Brain pericyte (primary cell): ENCODE measurements at places on chromosomes 5 and 9.

DNA sequence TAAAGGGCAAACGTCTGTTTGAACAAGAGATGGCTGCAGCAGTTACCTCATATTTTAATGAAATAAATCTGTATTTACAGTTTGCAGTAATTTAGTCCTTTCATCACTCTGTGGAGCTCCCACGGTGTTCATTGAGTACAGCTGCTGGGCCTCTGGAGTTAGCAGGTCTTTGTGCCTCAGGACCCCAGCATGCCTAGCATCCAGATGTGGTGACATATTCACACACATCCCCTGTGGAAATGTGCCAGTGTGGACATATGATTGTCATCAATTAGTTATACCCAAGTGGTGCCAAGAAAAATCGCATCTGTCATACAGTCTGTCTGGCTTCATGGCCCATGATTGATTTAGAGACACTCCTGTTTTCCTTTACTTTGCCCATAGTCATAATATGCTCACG lies 77.3 kb downstream of the NNT start:
- no peak for DNase-seq

GRCh38 chr5:138467711-138468132 lies 2.4 kb downstream of the EGR1 start:
- no peak for DNase-seq

DNA sequence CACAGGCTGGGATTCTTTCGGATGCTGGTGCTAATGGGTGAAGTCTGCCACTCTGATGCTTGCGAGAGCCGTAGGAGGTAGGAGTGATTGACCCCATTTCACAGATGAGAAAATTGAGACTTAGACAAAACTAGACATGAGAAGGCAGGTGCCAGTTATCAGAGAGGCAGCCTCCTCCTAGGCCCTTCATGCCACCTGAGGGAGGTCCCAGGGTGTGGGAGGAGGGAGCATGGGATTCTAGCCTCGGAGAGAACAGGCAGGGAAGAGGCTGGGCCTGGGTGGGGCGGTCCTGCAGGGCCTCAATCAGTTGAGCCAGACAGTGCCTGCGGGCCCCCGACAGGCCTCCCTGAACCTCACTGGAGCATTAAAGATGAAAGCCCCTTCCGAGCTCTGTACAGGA lies 112.4 kb downstream of the COL23A1 start:
- no peak for DNase-seq

DNA sequence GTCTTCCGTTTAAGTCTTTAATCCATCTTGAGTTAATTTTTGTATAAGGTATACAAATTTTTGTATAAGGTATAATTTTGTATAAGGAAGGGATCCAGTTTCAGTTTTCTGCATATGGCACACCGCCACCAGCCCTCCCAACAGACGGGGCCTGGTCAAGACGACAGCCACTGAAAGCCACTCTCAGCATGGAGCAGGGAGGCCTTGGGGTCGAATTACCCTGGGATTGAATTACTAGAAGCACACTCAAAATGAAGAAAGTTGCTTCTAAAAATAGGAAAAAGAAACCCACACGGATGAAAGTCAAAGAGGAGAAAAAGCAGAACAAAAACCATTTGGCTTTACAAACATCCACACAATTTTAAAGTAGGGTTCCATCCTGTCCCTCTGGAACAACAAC lies 586.2 kb upstream of the ADAMTS16 start:
- no peak for DNase-seq

DNA sequence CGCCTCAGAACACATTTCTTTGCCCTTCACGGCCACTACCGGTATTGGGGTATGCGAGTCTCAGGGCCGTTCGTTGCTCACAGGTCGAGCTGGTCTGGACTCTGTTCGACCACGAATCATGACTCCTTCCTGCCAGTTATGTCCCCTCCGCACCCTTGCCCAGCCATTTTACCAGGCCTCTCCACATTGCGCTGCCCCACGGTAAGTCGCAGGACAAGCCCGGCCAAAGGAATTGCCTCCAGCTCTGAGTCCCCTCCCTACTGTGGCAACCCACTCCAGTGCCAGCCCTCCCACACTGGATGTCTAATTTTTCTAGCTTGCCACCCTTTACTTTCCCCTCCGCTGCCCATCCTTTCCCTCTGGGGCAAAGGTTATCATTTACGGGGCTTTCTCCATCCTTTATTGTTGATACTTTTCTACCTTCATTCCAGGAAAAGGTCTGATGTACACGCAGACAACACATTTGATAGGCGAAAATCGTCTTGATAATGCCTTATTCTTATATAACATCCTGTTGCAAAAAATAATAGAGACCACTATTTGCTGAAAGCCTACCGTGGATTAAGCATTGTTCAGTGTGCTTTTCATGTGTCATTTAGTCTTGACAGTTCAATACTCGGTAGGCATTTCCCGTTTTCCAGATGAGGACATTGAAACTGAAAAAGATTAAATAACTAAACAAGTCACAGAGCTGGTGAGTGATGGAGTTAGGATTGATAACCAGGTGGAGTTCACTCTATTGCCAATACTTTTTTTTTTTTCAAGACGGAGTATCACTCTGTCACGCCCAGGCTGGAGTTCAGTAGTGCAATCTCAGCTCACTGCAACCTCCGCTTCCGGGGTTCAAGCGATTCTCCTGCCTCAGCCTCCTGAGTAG lies 958 bp upstream of the HSPA5 start:
- DNase-seq, result no peak

DNA sequence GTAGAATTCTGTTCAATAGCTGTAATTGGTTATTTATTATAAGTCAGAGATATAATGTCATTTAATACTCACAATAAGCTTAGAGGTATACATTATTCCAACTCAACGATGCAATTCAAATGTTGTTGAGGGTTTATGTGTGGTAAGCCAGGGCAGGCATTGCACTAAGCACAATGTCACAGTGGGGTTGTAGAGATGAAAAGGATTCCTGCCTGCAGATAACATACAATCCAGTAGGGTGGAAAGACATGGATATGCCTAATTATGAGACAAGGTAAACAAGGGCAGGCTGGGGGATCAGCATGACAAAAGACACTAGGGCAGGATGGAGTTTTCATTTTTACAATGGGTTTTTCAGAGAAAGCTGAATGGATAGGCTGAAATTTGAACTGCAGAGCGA lies 98.7 kb upstream of the PALM2AKAP2 start:
- no peak for DNase-seq

DNA sequence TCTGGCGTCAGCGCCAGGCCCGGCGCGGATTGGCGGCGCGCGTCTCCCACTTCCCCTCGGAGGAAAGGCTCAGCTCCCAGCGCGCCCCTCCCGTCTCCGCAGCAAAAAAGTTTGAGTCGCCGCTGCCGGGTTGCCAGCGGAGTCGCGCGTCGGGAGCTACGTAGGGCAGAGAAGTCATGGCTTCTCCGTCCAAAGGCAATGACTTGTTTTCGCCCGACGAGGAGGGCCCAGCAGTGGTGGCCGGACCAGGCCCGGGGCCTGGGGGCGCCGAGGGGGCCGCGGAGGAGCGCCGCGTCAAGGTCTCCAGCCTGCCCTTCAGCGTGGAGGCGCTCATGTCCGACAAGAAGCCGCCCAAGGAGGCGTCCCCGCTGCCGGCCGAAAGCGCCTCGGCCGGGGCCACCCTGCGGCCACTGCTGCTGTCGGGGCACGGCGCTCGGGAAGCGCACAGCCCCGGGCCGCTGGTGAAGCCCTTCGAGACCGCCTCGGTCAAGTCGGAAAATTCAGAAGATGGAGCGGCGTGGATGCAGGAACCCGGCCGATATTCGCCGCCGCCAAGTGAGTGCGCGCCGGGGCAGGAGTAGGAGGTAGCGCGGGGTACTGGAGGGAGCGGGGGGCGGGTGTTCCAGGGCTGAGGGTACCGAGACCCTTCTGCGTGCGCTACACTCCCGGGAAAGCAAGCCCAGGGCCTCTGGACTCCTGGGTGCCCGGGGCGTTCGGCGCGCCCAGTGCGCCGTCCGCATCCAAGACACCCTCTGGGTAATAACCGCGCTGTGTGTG lies at the start of gene MSX2:
MSX2 (plus strand) TSS at position 99 of the 777 bp plus-strand sequence; CDS start at position 177, 78 bp downstream.
- peak; percentile 17 for DNase-seq

DNA sequence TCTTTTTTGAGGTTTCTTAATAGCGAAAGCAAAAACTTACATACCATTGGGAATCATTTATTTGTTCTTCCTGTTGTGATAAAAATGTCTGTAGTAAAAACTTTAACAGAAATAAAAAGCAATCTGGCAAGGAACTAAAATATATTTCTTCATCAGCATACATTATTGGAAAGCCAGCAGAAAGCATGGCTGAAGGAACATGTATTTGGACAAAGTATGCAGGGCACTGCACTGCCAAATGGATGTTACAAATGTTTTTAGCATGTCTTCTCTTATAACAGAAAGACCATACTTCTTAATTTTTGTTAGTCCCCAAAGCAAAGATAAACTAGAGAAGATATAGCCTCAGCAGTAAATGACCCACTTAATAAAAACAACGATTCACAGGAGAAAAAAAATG lies 80.5 kb downstream of the SMIM15 start:
- DNase-seq, result no peak

DNA sequence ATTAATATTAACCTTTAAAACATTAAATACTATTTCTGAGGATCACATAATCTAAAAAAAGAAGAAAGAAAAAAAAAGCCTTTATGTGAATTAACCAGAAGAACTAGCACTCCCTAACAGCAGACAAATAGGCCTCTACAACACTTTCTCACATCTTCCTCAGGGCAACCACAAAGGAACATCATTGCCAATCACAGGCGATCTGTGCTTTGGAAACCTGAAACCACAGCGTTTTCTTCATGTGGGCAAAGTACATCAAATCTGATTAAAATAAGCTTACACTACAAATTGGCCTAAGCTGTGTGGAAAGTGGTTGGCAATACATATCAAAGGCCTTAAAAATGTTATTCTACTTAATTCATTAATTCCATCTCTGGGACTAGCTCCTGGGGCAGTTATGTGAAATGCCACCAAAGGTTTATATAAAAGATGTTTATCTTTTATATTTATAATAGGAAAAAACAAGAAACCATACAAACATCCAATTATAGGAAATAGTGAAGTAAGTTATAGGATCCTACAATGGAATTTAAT lies 184.8 kb upstream of the TBCA start:
- DNase-seq, result no peak

DNA sequence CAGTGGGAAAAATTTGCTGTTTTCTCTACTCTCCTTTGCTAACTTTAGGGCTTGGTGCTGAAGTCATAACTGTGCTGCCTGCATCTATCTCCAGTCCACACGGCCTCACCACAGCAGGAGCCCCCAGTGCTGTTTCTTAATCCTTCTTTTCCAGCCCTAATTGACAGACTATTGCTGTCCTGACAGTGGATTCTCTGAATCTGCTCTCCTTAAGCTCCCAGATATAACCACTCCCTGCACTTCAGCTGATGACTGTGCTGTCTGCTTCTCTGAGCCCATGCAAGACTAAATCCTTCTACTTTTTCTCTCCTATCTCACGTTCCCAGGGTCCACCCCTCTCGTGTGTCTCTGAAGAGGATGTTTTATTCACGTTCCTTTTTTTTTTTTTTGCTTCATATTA lies 19.7 kb upstream of the GRIA1 start:
- DNase-seq, result no peak

DNA sequence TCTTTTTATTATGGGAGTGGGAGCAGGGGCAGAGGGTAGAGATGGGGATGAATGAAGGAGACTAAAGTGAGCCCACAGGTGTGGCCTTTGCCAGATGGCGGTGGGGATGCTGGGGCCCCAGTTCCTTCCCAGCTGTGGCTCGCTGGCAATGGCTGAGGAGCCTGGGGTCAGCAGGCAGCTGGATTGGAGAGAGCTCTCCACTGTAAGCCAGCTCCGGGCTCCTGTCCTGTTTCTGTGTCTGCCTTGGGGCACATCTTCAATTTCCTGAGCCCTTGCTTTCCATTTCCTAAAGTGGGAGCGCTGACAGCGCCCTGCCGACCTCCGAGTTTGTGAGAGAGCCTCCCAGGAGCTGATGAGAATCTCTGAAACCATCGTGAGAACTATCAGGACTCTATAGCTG lies 75.6 kb upstream of the SPRY4 start:
- no peak for DNase-seq

GRCh38 chr5:157471709-157472108 lies 11.7 kb downstream of the NIPAL4 start:
- no peak for DNase-seq

DNA sequence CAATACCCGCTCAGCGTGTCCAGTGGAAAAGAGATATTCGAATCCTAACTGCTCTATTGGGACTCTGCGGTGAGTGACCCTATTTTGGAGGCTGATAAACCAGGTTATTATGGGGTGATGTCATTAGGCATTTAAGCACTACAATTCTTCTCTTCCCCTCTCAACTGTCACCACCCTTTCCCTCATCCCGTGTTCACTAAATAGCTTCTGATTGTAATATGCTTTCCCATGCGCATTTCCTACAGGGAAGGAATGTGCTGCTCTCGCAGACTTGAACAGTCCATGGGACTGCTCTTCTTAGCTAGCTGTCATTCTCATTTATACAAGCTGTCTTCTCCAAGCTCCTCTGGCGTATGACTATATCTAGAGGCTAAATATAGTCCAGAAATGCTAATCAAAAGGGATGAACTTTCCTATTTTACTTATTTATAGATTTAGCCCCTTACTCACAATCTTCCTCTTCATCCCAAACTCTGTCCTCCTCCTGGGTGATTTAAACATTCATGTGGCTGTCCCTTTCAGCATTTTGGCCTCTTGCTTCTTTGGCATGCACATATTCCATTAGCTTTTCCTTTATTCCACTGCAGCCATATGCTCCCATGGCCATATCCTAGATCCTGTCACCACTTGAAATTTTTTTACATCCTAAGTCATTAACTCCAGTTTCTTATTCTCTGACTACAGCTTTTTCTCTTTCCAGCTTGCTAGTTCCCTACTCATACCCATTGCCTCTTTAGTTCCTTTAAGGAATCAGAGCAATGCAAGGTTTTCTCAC lies 39.6 kb upstream of the CSNK1G3 start:
- DNase-seq, result no peak

- DNase-seq, result no peak
These were observed 705.6 kb downstream of the SEMA5A start for GRCh38 chr5:8840237-8840636.

- no peak for DNase-seq
These were observed 500.4 kb upstream of the PAPPA start for GRCh38 chr9:115653171-115653606.

- DNase-seq, result no peak
These were observed 64.2 kb upstream of the FST start for GRCh38 chr5:53416144-53416738.

- no peak for DNase-seq
These were observed 41.2 kb downstream of the WDR36 start for GRCh38 chr5:111133436-111133751.

- DNase-seq, result no peak
These were observed 37.8 kb upstream of the RNF20 start for GRCh38 chr9:101495810-101496209.

DNA sequence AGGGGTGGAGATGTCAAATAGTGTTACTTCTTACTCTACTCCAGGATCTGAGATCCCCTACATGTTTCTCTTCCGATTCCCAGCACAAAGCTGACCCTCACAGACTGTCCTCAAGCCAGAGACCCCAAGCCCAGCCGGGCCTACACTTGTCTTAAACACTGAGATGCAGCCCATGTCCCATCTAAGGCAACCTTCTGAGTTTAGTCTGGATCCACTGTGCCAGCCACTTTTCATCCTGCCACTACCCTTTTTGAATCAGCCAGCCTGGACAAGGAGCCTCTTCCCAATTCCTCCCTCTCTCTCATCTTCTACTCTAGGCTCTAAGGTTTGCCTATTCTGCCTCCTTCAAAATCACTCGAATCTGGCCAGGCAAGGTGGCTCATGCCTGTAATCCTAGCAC lies 6.2 kb upstream of the MYORG start:
- DNase-seq, result no peak
